ENCODE measurements at places on chromosomes 3 and 15.

GRCh38 chr15:88191812-88192165, 64.8 kb downstream of the NTRK3 start:
- no peak for ATAC-seq

DNA sequence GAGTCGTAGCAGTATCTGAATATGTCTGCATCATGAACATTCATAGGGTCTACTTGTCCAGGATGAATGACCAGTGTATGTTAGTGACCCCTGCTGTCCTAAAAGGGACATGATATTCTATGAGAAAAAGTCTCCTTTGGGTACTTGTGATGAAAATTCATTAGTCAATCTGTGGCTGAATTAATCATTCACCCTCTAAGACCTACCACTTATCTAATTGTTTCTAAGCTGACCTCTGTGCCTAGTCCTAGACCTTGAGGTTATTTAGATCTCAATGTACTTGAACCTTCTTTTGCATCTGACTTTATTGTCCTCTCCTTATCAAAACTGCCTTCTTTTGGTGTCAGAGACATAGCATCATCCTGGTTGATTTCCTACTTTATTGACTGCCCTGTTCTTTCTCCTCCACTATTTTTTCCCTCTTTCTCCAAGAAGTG, 799.3 kb downstream of the DIPK2A start:
- no peak for ATAC-seq

GRCh38 chr3:188417271-188417696, 263.3 kb downstream of the LPP start:
- ATAC-seq, result no peak

DNA sequence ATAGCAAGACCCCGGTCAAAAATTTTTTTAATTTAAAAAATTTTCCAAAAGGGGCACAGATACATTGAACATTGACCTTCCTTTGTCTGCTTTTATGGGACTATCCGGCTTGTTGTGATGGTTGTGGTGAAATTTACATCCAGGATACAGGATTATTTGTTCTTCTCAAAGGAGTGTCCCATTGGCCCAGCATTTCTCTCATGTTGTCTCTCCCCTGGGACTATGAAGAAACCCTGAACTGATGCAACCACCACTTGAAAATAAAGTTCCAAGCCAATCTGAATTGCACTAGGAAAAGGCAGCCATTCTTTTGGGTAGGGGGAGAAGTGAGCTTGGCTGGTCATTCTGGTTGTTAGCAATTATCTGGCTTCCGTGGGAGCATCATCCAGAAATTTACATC, 58.4 kb downstream of the PPARG start:
- ATAC-seq, result no peak

DNA sequence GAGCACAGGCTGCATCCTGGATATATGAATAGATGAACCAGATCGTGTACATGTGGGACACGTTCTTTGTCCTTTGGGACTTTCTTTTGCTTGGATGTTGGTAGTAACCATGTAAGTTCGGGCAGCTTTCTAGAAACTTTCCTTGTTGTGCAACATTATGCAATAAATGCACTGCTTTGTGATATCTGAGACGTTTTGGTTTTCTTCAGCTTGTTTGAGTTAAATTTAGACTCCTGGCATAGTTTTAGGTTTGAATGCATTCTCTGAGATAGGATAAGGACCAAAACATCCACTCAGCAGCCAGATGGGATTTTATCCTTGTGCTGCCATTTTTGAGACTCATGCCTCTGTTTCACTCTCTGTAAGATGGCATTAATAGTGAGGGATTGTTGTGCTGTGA, 158.9 kb downstream of the IGF1R start:
- ATAC-seq, result peak; percentile 51

- no peak for ATAC-seq
These were observed 196.3 kb upstream of the ALCAM start for GRCh38 chr3:105170423-105170822.

DNA sequence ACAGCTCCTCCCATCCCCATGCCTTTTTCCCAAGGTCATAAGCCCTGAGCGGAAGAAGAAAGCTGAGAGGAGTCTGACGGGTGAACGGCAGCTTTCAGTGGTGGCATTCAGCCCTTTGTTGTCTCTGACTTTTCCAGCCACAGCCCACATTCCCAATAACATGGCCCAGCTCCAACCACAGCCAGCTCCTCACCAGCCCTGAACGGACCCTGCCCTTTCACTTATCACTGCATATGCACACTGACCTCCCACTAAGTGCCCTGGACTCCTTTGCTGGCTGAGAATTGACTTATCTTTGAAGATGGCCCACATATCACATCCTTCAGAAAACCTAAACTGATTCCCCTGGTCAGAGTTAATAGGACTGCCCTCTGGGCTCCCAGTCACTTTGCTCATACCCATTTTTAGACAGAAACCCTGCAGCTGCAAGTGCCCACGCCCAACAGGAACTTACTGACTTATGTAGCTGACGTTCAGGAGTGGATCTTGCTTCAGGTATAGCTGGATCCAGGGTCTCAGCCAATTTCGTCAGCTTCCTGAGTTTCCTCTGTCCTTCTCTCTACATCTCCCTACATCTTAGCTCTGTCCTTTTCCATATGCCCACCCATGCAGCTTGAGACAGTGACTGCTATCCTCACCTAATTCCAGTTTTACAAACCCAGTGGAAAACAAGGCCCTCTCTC, 348.5 kb upstream of the PROK2 start:
- ATAC-seq, result no peak

DNA sequence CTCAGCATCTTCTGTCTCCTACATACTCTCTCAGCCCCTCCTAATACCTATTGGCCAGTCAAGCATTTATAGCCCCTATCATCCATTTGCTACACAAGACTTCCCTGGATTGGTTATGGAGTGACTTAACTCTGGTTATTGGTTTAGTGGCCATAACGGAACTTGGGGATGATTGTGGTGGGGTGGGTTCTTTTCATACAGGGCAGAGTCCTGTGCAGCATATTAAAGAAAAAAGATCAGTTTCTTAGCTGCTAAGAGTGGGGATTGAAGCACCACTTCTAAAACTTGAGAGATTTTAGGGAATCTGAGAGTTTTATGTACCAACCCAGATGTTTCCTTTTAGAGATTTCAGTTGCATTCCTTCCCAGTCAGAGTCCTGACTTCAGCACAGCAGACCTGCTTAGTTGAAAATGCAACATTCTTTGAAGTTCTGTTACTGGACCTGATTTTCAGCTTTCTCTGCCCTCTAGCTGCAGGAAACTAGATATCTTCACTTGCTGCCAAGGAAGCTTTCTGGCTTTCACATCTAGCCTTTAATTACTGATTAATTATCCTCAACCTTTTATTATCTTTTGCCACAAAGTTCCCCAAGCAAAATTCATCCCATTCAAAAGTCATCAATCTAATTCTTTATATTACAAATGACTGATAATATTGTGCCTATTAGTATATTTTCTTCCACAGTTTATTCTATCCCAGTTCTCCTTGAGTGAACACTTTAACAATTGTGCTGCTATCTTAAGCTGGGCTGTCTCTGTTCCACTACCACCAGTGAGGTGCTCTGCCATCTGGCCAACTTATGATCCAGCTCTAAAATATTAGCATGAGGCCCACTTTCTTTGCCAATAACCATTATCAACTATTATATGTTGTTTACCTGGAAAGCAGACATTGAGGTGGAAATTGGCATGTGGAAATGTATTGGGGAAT, 906.0 kb upstream of the ALCAM start:
- peak; percentile 95 for ATAC-seq

DNA sequence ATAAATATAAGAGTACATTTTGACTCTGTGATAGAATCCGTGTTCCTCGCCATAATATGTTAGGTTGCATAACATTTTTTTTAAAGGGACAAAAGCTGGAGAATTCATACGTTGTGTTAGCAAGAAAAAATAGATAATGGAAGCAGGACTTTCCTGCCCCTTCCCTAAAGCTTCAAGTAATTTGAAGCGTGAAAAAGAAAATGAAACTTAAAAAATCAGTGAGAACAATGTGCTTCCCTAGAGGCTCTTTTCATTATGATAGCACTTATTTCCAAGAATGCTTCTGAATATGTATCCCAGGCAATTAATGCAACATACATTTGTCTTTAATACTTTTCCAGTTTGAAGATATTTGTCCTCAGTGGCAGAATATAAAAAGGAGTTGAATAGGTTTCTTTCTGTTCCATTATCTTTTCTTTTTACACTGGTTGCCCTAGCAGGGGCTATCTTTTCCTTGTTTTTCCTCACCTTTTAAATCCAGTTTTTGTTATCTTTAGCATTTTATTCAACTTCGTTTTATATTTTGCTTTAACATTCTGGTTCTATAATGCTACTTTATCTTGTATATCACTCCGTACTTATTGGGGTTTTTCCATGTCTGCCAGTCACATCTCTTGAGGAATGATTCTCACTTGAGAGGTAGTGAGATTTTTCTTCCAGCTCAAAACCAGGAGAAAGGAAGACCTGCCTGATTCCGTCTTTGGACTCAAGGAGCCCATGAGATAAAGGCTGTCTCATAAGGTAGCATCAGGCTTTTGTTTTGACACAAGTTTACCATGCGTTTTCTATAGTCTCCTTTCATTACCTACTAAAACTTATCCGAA, 113.8 kb downstream of the MBNL1 start:
- ATAC-seq, result no peak

DNA sequence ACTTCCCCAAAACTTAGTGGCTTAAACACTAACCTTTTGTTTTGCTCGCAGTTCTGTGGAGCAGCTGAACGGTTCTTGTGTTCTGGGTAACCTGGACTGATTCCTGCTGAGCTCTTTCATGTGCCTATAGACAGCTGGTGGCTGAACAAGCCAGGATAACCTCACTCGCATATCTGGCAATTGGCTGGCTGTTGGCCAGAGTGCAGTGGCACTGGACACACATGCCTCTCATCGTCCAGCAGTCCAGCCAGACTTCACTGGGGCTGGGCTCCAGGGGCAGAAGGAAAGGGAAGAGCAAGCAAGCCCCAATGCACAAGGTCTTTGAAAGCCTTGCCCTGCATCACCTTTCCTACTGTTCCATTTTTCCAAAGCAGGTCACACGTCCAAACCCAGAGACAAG, 53.6 kb upstream of the GATA2 start:
- no peak for ATAC-seq

DNA sequence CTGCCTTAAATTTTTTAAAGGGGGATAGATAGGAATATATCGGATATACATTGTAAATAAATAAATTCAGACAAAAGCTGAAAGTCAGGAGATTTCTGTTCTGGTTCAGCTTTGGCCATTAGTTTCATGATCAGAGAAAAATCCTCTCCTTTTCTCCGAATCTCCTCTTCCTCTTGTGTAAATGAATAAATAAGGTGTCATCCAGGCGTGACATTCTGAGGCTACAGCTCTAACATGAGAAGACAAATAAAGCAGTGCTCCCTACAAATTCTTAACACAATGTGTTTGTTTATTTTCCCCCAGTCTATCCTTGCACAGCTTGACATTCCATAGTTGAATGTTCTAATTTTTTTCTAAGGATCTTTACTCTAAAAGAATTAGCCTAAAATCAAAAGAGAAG, 9.4 kb upstream of the MB21D2 start:
- ATAC-seq, result no peak

DNA sequence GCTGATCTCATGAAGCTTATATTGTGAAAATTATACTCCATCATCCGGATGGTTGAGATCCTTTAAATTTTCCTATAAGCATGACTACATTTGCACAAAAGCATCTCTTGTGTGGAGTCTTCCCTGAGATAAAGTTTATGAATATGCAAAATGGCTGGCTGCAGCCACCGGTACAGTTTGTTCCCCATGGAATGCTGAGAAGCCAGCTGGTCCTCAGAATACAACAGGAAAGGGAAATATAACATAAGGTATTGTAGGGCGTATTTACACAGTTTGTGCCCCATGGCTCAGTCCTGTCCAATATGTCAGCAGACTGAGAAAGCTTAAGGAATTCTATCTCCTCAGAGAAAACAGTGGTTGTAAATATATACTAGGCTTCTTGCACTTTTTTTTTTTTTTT, 468.6 kb downstream of the CNTN6 start:
- ATAC-seq, result no peak

DNA sequence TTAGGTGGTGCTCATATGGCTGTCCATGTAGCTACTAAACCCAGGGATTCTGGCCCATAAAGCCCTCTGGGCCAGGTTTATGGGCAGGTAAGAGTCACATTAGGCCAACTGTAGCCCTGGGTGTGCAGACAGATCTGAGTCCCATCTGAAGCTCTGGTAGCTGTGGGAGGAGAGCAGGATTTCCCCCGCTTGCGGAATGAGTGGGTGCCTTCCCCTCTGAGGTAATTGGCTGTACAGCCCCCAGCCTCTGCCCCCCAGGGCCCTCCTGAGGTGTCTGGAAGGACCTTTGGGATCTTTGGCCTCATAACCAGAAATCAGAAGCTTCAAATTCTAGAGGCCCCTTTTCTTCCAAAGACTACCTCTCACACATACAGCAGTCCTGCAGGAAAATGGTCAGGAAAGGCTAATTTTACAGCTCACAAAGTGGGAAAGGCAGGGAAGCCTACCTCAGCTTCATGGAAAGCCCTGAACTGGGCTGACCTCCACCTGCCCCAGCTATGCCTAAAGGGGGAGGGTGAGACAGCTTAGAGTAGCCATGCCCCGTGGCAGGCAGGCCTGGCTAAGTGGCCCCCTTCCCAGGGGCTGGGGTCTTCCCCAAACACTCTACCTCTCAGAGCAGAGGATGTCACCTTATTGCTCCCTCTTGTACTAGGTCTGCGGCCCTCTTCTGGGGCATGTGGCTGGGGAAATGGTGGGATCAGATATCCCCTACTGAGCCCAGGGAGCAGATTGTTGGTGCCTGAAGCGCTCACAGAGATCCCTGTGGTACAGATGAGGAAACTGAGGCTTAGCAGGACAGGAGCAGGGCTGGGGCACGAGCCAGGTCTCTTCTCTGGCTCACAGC, 16.8 kb downstream of the HEMK1 start:
- ATAC-seq, result no peak

Measured in SK-N-SH treated with all-trans-retinoic acid at 6 μM for 48 hours (cell line).